ENCODE measurements at places on chromosomes 2 and 18.
A peak's percentile ranks its signal among the peaks of the same experiment; 100 is the strongest.

DNA sequence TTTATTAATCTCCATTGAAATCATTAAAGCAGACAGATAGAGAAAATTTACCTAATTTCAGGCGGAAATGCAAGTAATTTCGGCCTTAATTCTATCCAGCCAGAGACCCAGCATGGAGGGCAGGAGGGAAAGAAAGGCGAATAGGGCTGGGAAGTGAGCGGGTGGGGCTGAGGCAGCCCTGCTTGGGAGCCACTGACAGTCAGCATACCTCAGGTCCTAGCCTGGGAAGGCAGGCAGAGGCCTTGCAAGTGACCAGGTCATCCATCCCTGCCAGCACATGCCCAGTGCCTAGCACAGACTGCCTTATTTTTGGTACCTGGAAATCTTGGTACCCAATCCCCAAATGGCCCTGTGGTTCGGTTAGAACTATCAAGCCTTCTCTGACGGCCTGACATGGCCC is 1.5 kb downstream of the GDF7 start:
- DNase-seq: no peak

GRCh38 chr18:5142131-5142530 is 54.9 kb downstream of the AKAIN1 start:
- no peak for DNase-seq

GRCh38 chr2:96903318-96903717 is 33.4 kb upstream of the SEMA4C start:
- no peak for DNase-seq

DNA sequence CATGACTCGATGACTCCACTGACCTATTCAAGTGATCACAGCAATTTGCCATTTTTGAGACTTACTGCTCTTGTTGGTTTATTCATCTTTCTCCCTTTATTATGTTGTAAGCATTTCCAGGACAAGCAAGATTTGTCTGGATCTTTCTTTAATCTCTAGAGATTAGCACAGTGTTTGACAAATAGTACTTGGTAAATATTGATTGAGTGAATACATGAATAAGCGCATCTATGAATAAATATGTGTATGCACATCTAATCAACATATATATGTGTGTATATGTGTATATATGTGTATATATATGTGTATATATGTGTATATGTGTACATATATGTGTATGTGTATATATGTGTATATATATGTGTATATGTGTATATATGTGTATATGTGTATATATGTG is 7.3 kb downstream of the TMX3 start:
- DNase-seq: no peak

- DNase-seq: peak; percentile 55
These were observed 24.0 kb downstream of the C2orf49 start for GRCh38 chr2:105361102-105361889.

DNA sequence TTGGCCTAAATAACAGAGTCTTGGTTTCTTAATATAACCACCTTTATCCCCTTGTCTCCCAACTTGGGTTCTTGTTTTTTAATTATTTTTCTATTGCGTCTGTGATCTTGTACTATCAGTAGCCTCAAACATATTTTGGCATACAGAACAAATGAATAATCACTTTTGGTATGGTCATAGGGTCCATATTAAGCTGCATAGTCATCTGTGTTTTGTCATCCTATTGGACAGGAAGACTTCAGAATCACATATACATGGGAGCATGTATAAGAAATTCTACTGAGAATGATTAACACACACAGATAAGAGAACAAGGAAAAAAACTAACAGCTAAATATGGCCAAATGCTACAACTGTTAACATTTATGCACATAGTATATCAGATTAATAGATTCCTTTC is 126.0 kb downstream of the MEP1B start:
- no peak for DNase-seq

GRCh38 chr18:26440644-26441043 is 107.7 kb downstream of the KCTD1 start:
- no peak for DNase-seq

- no peak for DNase-seq
These were observed 420 bp downstream of the PIGN start for GRCh38 chr18:62186499-62186773.

DNA sequence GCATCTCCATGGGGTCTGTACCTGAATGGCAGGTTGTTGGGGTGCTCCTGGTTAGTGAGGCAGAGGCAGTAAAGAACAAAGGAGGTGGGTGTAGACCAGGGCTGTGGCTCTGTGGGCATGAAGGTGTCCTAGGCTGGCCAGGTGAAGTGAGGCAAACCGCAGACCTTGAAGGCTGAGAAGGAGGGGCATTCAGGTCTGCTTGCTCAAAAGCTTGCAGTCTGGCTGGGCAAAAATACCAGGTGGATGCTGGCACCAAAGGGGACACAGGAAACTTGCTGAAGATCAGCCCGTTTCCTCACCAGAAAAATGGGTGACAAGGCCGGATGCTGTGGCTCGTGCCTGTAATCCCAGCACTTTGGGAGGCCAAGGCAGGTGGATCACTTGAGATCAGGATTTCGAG is 6.7 kb upstream of the B3GNT2 start:
- DNase-seq: no peak

- peak; percentile 55 for DNase-seq
These were observed 1.9 kb downstream of the GLB1L start for GRCh38 chr2:219243291-219243761.

DNA sequence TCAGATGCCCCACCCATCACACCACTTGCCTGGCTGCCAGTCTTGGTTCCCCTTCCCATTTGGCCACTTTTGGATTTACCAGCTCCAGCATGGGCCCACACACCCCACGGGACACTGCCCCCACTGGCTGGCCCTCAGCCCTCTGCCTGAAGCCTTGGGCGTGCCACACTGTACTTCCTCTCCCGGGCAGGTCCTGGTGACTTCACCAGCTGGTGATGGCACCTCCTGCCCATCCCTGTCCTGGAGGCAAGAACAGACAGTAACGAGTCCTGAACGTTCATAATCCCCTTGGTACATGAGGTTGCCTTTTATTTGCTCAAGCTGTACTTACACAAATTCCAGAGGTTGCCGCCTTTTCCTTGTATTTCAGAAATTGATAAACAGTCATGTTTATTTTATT is 81.1 kb downstream of the TMEM17 start:
- no peak for DNase-seq

GRCh38 chr2:168961450-168962229 is 60.5 kb downstream of the G6PC2 start:
- peak; percentile 93 for DNase-seq

DNA sequence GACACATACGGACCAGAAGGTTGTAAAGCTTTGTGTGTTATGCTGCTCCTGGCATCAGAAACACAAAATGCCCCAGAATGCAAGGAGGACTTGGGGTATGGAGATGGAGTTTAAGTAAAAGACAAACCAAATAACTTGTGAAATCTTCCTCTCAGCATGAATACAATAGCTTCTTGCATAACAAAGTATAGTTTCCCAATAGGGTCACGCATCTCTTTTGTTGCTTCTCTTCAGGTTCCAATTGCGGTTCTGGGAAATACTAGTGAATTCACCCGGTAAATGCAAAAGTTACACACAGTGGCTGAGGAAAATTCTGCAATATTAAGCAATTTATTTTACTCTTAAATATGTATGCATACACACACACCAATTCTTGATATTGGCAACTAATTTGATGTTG is 339.2 kb upstream of the EPHA4 start:
- DNase-seq: no peak

- DNase-seq: no peak
These were observed 1050.7 kb upstream of the NRXN1 start for GRCh38 chr2:52082646-52083045.

GRCh38 chr2:164624316-164624715 is 3.0 kb upstream of the GRB14 start:
- DNase-seq: no peak

GRCh38 chr2:9004338-9005204 is 1.1 kb upstream of the MBOAT2 start:
- peak; percentile 42 for DNase-seq

DNA sequence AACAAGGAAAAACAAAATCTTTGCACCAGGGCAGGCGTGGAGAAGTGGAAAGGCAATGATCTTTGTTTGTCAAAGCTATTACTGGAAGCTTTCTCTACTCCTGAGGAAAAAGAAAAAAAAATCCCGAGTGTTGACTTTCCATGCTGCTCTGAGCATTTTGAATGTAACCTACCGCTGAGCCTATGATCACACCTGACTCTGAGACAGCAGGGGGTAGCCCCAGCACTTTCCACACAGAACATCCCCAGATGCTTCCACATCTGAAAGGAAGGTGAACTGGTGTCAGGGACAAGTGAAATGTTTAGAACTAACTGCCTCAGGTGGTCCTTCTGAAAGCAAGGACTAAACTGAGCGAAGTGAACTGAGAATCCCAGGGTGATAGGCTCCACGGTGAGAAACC is 1315.1 kb upstream of the DDX18 start:
- DNase-seq: no peak

GRCh38 chr2:207133820-207134519 is 31.8 kb downstream of the KLF7 start:
- DNase-seq: no peak

DNA sequence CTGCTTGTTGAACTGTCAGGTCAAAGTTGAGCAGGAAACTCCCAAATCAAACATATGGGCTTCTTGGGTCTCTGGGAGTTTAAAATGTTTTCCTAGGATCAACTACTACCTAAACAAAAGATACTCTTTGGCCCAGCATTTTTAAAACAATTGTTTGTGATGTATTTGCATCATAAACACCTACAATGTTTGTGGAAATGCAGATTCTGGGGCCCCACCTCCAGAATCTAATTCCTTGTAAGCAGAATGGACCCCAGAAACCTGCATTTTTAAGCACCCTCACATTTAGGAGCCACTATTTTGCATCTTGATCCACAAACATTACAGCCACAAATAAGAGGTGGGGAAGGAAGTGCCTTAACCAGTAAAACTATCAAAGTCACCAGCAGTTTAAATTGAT is 104.1 kb downstream of the TMEM131 start:
- DNase-seq: no peak

- DNase-seq: no peak
These were observed 126.3 kb downstream of the LTBP1 start for GRCh38 chr2:33073018-33073417.

- DNase-seq: peak; percentile 46
These were observed 24.1 kb downstream of the LYPD1 start for GRCh38 chr2:132645722-132646539.

GRCh38 chr2:164015328-164016123 is 279.7 kb upstream of the FIGN start:
- no peak for DNase-seq

DNA sequence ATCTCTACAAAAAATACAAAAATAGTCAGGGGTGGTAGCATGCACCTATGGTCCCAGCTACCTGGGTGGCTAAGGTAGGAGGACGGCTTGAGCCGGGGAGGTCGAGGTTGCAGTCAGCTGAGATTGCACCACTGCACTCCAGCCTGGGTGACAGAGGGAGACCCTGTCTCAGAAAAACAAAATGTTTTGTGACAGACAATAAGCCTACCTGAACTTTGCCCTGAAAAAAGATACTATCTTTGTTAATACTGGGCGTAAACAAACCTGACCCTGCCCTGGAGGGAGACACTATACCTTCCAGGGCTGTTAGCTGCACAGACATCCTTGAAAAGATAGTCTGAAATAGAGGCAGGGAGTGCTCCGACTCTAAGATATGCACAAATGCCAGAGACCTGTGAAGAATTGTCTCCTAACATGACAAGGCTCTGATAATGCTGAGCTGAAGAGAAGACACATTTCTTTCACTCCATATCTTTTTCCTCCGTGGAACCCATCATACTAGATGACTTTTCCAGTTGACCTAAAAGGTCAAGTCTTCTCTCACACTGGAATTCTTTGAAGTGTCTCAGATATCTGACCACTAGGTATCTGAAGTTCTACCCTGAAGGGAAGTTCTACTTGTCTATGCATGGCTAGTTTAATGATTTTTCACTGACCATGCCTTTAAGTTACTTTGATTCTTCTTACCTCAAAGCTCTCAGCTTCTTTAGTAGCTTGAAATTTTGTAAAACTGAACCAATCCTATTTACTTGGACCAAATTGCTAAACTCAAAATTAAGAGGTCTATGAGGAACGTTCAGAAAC is 20.9 kb upstream of the HK2 start:
- DNase-seq: no peak

DNA sequence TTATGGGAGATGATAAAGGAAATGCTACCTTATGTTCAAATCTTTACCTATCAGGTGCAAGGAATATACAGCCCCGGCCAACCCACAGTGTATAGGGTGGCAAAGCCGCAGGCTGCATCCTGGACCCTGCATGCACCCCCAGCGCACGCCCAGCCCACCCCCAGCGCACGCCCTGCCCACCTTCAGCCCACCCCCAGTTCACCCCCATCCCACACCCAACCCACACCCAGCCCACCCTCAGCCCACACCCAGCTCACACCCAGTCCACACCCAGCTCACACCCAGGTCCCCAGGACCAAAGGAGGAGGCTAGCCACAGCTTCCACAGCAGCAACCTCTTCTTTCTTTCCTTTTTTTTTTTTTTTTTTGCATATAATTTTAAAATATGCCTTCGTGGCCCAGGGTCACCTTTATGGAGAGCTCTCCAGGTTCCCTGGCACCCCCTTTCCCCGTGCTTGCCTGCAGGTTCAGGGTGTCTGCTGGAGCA is 120.9 kb downstream of the PTGR3 start:
- no peak for DNase-seq

GRCh38 chr2:38039121-38039910 is 36.6 kb downstream of the CYP1B1 start:
- no peak for DNase-seq

DNA sequence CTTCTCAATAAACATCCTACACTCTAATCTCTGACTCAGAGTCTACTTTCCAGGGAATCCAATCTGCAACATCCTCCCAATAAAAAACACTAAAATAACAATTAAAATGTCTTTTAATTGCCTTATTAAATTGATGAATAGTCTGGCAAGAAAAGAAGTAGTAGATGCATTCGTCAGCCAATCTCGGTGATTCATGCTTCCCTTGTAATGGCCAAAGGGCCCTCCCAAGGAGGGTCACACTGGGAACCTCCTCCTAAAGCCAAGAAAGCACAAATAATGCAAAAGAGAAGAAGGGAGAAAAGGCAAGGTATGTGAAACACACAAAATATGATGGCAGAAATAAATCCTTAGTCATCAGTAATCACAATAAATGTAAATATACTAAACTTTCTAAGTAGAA is 16.8 kb downstream of the ST8SIA5 start:
- no peak for DNase-seq

DNA sequence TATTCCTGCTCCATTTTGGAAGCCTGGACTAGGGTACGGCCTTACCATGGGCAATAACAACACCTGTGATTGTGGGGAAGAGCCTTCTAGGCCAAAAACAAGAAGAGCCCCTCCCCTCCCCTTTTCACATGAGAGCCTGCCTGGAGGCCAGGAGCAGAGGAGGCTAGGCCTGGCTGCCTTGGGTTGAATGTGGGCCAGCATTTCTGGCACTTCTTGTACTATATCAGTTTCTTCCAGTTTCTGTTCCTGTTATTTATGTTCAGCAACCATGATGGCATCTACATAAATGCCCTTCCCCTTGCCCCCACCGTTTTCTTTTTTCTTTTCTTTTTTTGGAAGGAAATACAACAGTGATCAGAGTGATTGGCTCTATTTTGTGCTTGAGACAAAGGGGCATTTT is 58.4 kb downstream of the KCTD18 start:
- no peak for DNase-seq

Measured in hematopoietic multipotent progenitor cell treated with erythropoietin and hydrocortisone succinate and interleukin-3 and kit ligand, for 6 days (in vitro differentiated cells).